ENCODE measurements at places on chromosomes 11 and 22.
A peak's percentile ranks its signal among the peaks of the same experiment; 100 is the strongest.

- no peak for DNase-seq
Measured at GRCh38 chr22:46895753-46896152, 133.3 kb downstream of the TBC1D22A start.

DNA sequence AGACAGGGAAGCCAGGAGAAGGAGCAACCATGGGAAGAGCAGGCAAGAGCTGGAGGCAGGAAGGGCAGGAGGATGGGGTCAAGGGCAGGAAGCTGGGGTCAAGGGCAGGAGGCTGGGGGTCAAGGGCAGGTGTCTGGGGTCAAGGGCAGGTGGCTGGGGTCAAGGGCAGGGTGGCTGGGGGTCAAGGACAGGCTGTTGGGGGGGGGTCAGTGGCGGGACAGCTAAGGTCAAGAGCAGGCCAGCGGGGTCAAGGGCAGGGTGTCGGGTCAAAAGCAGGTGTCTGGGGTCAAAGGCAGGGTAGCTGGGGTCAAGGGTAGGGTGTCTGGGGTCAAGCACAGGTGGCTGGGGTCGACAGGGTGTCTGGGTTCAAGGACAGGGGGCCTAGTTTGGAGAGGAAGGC, 24.2 kb downstream of the CPT1A start:
- no peak for DNase-seq

GRCh38 chr11:70422692-70423522, 24.6 kb downstream of the CTTN start:
- DNase-seq, result no peak

DNA sequence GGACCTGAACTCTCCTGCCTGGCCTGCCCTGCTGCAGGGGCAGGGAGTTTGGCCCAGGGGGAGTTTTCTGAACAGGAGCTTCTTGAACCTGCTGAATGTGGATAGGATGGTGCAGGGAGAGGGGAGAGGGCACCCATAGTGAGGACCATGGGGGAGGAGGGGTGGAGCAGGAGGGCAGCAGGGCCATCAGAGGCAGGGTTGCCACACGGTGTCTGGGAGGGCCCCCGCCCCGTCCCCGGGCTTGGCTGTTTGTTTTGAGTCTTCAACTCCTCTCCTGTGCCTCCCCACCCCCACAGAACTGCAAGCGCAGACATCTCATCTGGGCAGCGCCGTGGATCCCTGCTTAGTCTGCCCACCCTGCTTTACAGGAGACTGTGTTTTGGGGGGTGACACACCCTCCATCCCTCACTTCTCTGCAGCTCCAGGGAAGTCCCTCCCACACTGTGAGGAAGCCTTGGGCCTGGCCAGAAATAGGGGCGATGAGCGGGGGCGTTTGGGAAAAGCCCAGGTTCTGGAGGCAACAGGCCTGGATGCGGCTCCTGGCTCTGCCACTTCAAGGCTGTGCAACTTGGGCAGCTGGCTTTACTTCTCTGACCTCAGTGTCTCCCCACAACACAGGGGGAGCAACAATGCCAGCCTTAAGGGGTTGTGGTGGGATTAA, 14.4 kb downstream of the NFAM1 start:
- DNase-seq, result no peak

DNA sequence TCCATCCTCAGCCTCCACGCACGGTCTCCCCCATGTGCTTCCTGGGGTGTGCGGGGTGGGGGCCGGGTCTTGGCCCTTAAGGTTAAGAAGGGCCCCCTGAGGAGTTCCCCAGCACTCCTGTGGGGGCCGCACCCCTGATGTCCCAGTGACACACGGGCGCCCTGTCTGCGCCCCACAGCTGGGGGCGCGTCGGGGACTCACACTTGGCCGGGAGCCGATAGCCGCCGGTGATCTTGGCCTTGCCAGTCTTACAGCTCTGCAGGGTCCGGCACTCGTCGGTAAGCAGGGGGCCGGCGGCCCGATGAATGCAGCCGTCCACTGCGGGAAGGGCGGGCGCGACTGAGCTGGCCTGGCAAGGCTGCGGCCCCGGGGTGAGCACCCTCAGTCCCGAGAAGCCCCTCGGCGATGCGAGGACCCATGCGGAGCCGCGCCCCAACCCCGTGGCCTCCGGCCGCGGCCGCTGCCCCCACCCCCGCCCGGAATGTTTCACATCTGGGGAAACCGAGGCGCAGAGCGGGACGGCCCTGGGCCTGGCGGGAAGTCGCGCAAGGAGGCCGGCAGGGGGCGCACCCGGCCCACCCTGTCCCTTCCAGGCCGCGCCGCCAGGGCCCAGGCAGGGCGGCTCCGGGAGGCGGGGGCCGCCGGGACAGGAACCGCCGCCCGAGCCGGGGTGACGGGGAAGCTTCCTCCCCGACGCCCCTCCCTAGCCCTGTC, 13.9 kb downstream of the OTUB1 start:
- peak; percentile 89 for DNase-seq

GRCh38 chr11:131839326-131839725, 468.9 kb downstream of the NTM start:
- no peak for DNase-seq

DNA sequence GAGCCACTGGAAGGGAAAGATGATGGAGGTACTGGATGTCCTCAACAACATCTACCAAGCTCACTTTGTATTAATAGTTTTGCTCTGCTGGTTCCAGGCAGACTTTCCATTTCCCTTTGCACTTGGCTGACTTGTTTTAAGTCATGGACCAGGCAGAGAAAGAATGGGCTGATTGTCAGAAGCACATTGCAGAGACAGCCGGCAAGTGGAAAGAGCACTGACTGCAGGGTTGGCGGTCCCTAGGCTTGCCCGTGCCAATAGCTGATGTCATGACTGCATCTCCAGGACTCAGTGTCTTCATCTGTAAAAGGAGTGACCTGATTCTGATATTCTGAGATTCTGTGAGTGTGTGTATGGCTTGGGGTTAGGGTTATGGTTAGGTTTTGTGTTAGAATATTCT, 20.9 kb upstream of the NNMT start:
- no peak for DNase-seq

DNA sequence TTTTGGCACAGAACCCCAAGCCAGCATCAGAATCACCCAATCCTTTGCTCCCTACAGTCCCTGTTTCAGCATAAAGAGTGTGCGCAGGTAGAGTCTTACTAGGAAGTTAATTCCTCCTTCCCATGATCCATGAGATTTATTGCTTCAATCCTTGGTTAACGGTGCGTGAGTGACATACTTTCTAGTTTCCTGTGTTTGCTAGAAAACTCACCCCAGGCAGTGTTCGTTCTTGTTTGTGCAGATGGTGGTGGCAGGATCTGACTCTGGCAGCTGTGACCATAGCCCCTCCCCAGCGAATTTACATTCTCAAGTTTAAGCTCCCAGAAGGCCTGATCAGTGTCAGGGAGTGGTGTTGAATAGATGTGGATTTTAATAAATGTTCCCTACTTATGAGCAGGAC, 106.7 kb upstream of the CCT8L2 start:
- DNase-seq, result no peak

DNA sequence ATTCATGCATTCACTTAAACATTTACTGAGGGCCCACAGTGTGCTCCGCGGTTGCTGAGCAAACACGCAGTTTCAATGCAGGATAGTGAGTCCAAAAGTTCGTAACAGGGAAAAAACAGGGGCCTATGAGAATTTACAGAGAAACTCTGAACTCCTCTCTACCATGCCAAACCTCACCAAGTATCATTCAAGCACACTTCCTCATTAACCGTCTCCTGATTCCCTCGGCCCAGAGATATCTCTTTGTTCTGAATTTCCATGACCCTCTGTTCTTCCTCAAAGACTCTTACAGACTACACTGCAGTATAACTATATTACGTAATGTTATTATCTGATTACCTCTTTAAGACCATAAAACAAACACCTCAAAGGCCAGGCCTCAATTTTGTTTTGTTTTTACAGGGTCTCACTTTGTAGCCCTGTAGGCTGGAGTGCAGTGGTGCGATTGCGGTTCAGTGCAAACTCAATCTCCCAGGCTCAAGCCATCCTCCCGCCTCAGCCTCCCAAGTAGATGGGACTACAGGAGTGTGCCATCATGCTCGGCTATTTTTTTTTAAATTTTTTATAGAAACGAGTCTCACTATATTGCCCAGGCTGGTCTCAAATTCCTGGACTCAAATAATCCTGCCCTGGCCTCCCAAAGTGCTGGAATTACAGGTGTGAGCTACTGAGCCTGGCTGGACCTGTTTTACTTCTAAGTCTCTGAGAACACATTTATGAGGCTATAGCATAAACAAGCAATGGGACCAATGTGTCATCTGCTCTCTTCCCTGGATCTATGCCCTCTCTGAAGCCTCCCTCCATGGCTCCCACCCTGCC, 3.6 kb downstream of the HPS4 start:
- no peak for DNase-seq

GRCh38 chr11:119739021-119739703, 10.2 kb upstream of the NECTIN1 start:
- DNase-seq, result no peak

- DNase-seq, result peak; percentile 93
Measured at GRCh38 chr11:46826310-46827044, 19.6 kb downstream of the CKAP5 start.

- peak; percentile 73 for DNase-seq
Measured at GRCh38 chr11:1827095-1827813, 7.5 kb upstream of the SYT8 start.

DNA sequence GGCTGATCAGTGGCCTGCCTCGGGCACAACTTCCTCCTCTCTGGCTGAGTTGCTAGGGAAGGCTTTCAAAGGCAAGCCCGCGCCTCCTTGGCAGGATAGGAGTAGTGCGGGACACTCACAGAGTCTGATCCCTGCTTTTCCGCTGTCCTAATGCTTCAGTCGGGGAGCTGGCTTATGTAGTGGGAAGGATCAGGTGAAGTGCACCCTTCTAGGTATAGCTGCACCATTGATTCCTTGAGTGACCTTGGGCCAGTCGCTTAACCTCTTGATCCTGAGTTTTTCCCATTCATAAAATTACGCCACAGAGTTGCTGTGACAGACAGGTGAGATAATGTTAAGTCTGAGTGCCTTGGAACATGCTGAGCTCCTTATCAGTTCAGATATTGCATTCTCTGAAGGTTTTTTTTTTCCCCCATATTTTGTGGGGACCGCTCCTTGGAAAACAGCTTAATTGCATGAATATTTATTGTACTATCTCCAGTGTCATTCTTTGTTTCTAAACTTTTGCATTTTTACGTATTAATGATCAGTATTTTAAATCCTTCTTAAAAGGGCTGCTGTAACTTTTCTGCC, 961 bp downstream of the IPO7 start:
- no peak for DNase-seq

- no peak for DNase-seq
Measured at GRCh38 chr11:42770444-42771065, 541.2 kb upstream of the API5 start.

- DNase-seq, result peak; percentile 64
Measured at GRCh38 chr11:91081440-91082043, 858.7 kb upstream of the CHORDC1 start.

DNA sequence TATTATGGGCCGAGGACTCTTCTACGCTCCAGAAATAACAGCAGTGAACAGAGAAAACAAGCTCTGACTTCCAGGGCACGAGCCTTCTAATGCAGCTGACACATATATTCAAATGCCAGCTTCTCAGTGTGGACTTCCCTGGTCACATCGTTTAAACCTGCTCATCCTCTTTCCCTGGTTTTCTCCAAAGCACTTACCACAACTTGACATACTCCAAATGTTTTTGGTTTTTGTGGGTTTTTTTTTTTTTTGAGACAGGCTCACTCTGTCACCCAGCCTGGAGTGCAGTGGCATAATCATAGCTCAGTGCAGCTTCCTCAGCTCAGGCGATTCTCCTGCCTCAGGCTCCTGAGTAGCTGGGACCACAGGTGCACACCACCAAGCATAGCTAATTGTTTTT, 105.5 kb downstream of the MICAL3 start:
- DNase-seq, result no peak

All from foreskin fibroblast (primary cell).